ENCODE measurements at places on chromosomes 16 and 17.

DNA sequence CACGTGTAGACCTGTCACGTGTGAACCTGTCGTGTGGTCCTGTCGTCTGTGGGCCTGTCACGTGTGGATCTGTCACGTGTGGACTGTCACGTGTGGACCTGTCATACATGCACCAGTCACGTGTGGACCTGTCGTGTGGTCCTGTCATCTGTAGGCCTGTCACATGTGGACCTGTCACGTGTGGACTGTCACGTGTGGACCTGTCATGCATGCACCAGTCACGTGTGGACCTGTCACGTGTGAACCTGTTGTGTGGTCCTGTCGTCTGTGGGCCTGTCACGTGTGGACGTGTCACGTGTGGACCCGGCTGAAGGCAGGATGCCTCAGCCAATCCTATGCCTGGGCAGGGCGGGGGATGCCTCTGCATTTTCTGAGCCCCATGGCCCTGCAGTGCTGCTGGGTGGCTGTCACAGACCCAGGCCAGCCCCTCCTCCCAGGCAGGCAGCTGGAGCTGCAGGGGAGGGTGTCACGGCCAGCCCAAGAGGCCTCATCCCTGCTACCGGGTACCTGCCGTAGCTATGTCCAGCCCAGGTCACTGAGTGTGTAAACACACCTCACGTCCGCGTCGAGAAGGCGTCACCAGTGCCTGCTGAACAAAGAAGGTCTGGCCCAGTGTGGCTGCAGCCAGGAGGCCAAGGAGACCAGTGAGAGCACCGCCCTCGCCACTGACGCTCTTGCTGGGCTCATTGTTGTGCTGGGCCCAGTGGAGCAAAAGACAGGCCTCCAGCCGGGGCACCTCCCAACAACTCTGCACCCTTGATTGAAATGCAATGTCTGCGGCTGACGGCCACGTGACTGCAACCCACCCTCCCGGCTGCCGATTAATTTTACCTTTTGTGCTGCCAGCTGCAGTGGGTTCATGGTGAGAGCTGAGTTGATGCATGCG, 18.6 kb upstream of the ACSF3 start:
- DNase-seq: no peak

- no peak for DNase-seq
Measured at GRCh38 chr17:77330602-77331081, 189.9 kb downstream of the SEC14L1 start.

DNA sequence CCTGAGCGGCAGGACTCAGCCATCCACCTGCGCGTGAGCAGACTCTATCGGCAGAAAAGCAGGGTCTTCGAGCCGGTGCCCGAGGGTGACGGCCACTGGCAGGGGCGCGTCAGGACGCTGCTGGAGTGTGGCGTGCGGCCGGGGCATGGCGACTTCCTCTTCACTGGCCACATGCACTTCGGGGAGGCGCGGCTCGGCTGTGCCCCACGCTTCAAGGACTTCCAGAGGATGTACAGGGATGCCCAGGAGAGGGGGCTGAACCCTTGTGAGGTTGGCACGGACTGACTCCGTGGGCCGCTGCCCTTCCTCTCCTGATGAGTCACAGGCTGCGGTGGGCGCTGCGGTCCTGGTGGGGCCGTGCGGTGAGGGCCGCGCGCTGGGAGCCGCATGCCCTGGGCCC, 14.9 kb downstream of the METRNL start:
- no peak for DNase-seq

- DNase-seq: no peak
Measured at GRCh38 chr17:40551091-40551878, 14.0 kb downstream of the CCR7 start.

- DNase-seq: no peak
Measured at GRCh38 chr16:50468749-50469078, 79.5 kb upstream of the NKD1 start.
